ENCODE measurements at places on chromosomes 6 and 20.

GRCh38 chr20:61701401-61701800, 364.3 kb downstream of the TAF4 start:
- DNase-seq: no peak

DNA sequence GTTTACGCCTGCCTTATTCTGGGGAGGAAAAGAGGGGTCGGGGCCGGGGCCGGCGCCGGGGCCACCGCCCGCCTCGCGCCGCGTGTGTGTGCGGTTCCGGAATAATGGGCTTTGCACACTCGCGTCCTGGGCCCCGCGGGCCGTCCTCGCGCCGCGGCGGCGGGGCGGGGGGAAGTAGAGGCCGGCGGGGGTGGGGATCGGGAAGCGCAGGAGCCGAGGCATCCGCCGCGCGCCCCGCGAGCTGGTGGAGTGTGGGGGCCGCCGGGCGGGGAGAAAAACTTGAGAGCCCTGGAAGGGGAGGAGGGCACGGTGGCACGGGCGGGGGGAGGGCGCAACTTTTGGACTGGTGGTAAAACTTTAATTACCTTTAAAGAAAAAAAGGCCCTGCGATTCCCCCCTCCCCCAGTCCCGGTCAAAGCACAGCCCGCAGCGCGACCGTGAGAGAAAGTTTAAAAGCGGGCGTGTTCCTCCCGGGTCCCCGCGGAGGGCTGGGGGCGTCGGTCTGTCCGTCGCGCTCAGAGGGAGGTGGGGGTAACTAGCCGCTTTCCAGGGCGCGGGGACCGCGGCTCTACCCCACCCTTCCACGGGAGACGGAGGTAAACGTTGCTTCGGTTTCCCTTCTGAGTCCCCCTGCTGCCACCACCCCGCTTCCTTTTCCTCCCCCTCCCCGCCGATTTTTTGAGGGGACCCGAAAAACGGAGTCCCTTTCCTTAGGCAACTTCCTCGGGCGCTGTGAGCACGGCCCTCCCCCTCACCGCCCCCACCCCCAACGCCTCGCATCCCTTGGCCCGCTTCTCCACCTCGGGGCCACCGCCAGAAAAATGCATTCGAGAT, 1.9 kb downstream of the L3MBTL3 start:
- peak; percentile 20 for DNase-seq

GRCh38 chr20:9202420-9203080, 133.7 kb downstream of the PLCB4 start:
- no peak for DNase-seq

- DNase-seq: no peak
Measured at GRCh38 chr6:73648166-73648565, 5.6 kb downstream of the SLC17A5 start.

DNA sequence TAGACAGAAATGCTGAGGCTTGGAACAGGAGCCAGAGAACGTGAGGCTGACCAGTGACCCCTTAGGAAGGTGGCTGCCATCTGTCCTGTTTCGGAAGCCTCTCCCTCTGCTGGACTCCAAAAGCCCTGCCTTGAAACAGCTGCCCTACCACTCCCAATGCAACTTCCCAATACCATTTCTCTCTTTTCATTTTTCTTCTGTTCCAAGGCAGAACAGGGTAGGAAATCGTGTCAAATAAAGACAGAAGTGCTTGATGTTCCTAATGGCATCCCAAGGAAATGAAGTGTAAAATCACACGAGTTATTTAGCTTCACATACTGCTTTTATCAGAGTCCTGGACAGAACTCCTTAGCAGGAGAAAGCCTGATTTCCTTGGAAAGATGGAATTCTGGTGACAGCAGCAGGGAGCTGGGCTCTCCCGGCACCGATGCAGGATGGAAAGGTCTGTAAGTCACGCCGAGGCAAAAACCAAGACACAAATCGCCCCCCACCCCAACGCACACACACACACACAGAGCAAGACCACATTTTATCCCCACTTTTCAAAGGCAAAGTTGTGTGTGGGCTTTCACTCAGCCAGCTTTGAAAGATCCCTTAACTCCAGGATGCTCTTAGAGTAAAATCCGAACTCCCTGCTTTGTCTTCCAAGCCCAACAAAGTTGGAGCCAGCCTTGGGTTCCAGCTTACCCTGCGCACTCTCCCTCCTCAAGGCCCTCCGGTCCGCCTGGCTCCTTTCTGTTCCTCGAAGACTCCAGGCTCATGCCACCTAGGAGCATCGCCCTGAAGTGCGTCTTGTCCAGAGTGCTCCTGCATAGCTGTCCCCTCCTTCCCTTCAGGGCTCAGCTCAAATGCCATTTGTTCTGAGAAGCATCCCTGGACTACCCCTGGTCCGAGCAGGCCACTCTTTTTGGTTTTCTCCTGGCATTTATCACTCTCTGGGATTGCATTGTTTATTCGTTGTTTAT, 11.6 kb upstream of the STX16 start:
- DNase-seq: no peak

- peak; percentile 77 for DNase-seq
Measured at GRCh38 chr20:16533502-16533901, 39.7 kb downstream of the KIF16B start.

- no peak for DNase-seq
Measured at GRCh38 chr6:144599615-144600014, 314.5 kb downstream of the UTRN start.

- DNase-seq: peak; percentile 32
Measured at GRCh38 chr20:51460569-51461265, 81.8 kb downstream of the NFATC2 start.

Measured in inflammatory macrophage treated with lipopolysaccharide for 4 hours (primary cell).